ENCODE measurements at places on chromosomes 13 and 19.
A peak's percentile ranks its signal among the peaks of the same experiment; 100 is the strongest.

DNA sequence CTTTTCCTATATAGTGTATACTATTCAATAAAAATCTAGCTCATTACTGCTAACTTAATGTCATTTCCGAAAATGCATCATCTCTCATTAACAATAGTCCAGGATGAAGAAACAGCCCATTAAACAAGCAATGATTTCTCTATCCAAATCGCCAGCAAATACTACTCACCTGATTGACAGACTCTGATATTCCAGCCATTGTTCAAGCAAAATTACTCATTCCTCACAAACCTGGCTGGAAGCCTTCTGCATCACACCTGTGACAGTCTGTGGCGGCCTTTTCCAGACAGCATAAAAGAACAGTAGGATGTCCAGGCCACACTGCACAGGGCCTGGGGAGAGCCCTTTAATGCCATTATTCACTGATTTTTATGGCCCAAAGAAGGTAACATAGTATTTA lies 115.9 kb downstream of the ABCC4 start:
- no peak for DNase-seq

- no peak for DNase-seq
Observed at GRCh38 chr13:96963786-96964475, 30.3 kb downstream of the OXGR1 start.

- DNase-seq = no peak
Observed at GRCh38 chr13:108302279-108302678, 32.8 kb downstream of the TNFSF13B start.

- DNase-seq = no peak
Observed at GRCh38 chr19:31257426-31258130, 91.7 kb downstream of the TSHZ3 start.

GRCh38 chr19:44807652-44808462 lies 1.0 kb upstream of the BCAM start:
- no peak for DNase-seq

DNA sequence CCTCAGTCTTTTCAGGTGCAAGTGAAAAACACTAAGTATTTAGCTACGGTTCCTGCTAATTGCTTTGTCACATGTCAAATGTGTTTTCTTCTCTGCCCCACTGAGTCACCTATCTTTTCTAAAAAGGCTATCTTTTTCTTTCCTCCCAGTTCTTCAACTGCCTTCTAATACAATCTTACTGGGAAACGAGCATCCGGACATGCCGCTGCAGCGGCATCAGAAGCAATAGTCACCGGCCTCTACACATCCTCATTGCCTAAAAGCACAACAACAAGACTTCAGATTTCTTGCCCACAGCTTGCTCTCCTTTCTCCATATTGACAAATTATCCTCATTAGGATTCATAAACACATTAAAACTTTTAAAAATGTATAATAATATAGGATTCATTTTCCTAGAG lies 1.2 kb downstream of the PCDH9 start:
- no peak for DNase-seq

- peak; percentile 32 for DNase-seq
Observed at GRCh38 chr13:73715114-73715910, 418.9 kb downstream of the KLF12 start.

DNA sequence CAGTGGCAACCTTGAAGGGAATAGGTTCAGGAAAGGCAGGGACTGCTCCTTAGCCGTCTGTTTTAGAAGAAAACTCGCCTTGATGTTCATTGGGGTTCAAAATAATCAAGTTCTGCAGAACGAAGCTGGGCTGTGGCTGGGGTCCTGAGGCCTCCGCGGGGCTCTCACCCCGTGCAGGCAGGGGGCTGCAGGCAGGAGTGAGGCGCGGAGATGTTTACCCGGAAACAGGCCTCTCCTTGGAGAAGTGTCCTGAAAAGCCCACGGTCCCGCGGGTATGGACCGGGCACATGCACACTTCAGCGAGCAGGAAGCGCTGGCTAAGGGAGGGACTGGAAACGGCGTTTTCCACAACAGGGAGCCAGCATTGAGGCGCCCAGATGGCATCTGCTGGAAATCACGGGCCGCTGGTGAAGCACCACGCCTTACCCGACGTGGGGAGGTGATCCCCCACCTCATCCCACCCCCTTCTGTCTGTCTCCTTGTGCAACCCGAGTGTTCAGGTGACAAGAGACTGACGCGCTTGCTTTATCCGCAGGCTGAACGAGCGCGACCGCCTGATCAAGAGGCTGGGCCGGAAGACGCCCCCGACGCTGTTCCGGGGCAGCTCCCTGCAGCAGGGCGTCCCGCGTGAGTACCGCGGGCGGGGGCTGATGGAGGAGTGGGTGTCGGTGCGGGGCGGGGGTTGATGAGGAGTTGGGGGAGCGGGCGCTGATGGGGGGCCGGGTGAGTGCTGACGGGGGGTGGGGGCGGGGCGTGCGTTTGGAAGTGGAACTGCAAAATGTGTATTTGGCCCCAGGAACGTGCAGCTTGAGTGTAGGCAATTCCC lies 39.6 kb downstream of the SHISA2 start:
- DNase-seq = peak; percentile 26

GRCh38 chr19:35153701-35154524 lies 622 bp upstream of the FXYD5 start:
- DNase-seq = peak; percentile 79

DNA sequence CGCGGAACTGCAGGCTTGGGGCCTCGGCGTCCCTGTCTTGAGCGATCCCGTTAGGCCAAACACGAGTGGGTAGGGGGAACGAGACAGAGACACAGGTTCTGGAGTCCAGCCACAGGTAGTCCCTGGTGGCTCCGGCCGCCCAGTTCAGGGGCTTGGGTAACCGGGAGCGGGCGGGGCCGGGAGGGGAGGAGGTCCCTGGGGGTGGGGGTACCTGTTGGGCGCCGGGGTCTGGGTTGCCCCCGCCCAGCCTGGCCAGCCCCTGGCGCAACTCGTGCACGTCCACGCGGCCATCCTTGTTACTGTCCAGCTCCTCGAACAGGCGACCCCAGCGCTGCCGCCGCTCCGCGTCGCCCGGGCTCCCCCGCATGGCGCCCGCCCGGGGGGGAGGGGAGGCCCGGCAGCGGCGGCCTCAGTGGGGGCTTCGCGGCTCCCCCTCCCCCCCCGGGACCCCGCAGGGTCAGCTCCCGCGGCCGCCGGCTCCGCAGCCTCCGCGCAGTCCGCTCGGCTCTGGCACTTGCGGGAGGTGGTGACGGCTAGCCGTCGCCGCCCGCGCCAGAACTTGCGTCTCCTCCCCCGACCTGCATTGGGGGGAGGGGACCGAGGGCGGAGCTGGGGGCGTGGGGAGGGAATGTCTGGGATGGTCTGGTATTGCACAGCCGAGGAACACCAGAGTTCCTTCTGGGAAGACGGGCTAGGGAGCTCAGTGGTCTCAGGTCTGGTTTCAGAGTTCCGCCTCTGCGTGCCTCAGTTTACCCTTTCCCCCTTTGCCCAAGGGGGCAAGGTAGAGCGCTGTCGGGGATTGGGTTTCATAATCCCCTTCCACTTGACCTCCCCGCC lies at the start of gene SLC25A23:
Gene SLC25A23 (minus strand): TSS at position 531 of the 837 bp plus-strand sequence. CDS start 164 bp downstream, at position 367.
- DNase-seq = peak; percentile 64

DNA sequence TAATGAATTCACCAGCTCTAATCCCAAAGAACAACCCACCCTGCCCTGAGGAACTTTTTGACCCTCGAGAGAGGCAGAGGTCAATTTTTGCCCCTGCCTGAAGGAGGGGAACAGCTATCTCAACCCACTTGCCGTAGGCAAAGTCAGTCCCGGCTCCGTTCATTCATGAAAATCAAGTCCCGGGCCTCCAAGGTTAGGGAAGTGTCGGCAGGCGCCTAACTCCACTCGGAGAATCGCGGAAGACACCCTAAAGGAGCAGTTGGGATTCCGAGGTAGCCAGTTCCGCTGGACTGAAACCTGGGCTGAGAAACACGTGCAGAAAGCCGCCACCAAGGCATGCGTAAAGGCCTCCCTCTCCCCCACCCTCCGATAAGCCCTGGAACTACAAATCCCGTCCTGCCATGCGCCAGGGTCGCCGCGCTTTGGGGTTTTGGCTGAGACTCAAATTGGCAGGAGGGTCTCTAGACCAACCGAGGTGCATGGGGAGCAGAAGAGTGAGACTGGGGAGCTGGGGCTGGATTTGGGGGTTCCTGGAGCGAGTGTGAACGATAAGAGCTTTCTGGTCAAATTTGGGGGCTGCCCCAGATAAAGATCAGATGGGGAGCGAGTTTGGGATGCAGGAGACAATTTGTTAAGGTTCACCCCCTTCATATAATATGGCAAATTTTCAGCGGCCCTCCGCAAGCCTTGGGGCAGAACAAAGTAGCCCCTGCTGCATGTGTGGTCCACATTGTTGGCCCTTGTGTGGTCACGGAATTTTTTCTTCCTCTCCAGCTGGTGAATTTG lies at the start of gene TNPO2:
Gene TNPO2 (minus strand): TSS at position 292 of the 786 bp plus-strand sequence. CDS start 2,955 bp downstream, outside the sequence.
- peak; percentile 67 for DNase-seq

- DNase-seq = no peak
Observed at GRCh38 chr13:85970727-85971126, 171.5 kb upstream of the SLITRK6 start.

DNA sequence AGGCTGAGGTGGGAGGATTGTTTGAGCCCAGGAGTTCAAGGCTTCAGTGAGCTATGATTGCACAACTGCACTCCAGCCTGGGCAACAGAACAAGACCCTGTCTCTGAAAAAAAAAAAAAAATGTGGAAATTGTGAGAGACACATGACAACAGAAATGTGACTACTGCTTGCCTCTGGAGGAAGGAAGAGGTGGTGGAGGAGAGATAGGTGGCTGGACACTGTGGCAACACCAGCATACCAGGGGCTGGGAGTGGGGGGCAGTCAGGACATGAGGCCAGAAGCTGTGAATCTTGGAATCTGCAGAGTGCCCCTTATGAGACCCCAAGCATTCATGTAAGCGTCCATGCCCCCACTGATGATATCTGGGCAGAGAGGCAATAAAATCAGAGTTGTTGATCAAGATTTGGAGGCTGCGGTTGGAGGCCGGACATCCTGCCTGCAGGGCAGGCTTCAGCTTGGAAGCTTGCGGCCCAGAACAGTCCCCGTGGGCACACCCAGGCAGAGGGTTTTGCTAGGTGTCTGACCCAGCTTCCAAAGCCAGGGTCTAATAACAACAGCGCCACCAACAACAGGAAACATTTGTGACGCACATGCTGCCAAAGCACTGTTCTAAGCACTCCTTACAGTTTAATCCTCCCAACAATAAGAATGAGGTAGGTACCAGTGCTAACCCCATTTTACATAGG lies 16.9 kb downstream of the FAM187B start:
- DNase-seq = peak; percentile 39

DNA sequence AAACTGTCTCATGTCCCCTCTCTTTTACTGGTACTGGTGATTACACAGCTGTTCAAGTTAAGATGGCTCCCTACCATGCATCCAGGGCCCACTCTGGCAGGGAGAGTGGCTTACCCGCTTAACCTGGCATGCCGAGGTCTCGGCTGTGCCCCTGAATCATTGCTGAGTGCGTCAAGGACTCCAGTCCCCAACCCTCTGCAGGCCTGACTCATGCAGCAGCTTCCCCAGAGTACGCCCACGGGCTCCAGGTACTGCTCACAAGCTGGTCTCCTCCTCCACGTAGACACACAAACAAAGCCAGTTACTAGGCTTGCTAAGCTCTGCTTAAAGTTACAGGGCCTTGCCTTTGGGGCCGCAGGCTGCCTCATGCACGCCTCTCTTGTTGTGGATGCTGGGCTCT lies 447.4 kb downstream of the COG6 start:
- peak; percentile 93 for DNase-seq

- DNase-seq = no peak
Observed at GRCh38 chr13:50927701-50928100, 18.1 kb downstream of the RNASEH2B start.

GRCh38 chr19:44731081-44731480 lies 17.4 kb upstream of the BCL3 start:
- no peak for DNase-seq

DNA sequence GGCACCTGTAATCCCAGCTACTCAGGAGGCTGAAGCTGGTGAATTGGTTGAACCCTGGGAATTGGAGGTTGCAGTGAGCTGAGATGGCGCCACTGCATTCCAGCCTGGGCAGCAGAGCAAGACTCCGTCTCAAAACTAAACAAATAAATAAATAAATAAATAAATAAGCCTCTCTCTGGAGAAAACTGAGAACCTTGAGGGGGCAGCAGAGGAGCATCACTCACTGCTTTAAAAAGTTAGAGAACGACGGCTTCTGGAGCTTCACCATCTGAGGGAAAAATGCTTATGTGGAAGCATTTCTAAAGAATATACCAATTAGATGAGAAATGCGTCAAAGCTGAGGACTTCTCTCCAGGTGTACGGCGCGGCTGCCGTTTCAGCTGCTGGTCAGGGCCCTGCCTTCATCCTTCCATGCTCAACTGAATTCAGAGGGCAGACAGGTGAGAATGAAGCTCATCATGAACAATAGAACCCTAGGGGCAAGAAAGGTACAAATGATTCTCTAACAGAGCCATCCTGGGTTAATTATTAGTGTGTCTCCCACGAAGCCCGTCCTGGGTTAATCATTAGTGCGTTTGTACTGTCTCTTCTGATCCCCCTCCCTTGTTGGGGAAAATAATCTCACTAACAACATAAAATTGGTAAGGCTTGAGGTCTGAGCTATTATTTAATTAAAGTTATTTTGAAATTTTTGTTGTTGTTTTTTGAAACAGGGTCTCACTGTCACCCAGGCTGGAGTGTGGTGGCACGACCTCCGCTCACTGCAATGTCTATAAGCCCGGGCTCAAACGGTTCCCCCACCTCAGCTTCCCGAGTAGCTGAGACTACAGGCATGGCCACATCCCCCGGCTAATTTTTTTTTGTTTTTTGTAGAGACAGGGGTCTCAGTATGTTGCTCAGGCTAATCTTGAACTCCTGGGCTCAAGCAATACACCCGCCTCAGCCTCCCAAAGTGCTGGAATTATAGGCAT lies 80.1 kb downstream of the IPO5 start:
- no peak for DNase-seq

- DNase-seq = no peak
Observed at GRCh38 chr13:113627136-113627535, 30.9 kb downstream of the ATP4B start.

DNA sequence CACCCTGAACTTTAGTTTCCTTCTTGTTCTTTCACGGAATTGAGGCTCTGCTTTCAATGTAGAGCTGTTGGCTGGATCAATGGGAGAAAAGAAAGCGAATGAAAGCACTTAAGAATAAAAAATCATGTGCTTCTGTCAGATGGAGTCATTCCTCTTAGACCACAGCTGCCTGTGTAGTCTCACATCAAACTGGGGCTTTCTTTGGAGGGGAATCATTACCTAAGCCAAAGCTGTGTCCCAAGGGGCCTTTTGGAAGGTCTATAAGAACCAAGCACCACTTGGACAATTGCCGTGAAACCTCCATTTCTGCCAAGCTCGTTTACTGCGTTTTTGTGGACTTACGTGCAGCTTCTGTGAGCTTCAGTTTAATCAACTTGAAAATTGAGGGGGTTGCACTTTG lies 44.2 kb upstream of the RNF113B start:
- DNase-seq = no peak

GRCh38 chr13:46617885-46618284 lies 64.9 kb downstream of the LRCH1 start:
- no peak for DNase-seq
